ENCODE measurements at places on chromosomes 5 and 9. TPM values are rescaled to one million over a fixed set of nuclear protein-coding genes. Genes with fewer than 3 reads are reported as not detected.

The GBA2 gene
- total RNA-seq = 49.1 TPM

The DNM1 gene
- total RNA-seq = 0.40 TPM

The SMARCA2 gene
- total RNA-seq = 224 TPM

The AFAP1L1 gene
- total RNA-seq = not detected

DNA sequence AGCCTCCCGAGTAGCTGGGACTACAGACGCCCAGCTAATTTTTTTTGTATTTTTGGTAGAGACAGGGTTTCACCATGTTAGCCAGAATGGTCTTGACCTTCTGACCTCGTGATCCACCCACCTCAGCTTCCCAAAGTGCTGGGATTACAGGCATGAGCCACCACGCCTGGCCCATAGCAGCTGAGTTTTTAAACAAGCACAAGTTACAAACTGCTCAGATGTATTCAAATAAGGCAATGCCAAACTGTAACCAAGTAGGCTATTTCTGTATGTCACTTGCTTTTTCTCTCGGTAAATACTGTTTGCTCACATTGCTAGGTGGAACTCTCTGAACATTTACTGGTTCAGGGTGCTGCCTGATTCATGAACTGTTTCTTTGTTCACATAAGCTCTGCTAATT, 799.3 kb upstream of the NUDT12 start:
- H3K27me3 ChIP-seq = no peaks in the 10 kb centered on the region
- H3K4me1 ChIP-seq = no peaks in the 10 kb centered on the region
- no peak overlapping the region for H3K27ac ChIP-seq
- no peak for DNase-seq

DNA sequence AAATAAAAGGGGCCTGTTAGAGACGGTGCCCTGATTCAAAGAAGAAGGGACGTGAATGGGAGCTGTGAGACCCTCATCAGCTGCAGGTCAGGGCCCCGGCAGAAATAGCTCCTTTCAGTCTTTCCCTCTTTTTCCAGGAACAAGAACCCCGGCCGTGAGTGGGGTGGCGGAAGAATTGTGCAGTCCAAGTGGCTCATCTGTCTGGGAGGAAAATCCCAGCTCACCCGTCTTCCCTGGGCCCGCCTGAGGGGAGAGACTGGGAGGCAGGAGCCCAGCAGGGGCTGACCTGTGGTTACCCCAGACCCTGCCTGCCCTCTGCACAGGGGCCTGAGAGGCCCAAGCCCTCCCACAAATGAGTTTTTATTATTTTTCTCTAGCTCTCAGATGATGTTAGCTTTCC, 24.8 kb upstream of the CSF1R start:
- no peak overlapping the region for H3K4me3 ChIP-seq
- no peaks in the 10 kb centered on the region for H3K36me3 ChIP-seq
- H3K27ac ChIP-seq = no peak overlapping the region
- H3K4me1 ChIP-seq = peaks cover 6% of the 10 kb centered on the region
- no peak for DNase-seq

- no peaks in the 10 kb centered on the region for H3K36me3 ChIP-seq
- no peak overlapping the region for H3K4me3 ChIP-seq
- H3K4me1 ChIP-seq = peaks cover 5% of the 10 kb centered on the region
- no peak overlapping the region for H3K27ac ChIP-seq
Measured at GRCh38 chr9:87336407-87336806, 161.3 kb upstream of the DAPK1 start.

DNA sequence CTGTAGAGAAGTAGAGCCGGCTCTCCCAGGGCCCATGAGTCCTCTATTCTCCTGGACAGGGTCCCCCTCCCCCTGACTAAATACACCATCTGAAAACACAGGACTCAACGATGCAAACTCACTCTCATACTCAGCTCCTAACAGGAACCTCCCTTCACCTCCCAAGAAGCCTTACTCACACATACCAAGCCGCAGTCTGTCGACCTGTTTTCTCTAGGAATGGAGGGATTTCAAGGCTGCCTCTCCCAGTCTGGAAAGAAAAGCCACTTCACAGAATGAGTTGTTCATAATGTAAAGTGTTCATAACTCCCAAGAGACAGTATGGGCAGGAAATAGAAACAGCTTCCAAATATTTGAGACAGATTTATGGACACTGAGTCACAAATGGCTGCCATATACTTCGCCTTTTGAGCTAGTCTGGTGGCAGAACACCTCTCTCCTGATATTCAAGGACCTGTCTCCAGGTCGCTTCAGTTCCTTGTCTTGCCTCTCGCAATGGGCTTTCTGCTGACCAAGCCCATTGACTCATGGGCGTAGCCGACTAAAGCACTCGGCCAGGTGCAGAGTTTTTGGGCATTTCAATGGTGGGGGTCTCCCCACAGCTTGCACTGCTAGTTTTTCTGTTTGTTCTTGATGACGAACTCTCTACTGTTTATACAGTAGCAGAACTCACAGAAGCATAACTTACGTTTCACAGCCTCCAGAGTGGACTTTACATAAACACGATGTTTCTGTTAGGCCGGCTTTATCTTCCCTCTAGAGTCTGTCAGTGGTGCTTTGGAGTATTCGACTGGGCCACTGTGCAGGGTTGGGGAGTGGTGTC, 25.0 kb upstream of the IL17B start:
- no peak overlapping the region for H3K27ac ChIP-seq
- DNase-seq = no peak
- no peak overlapping the region for H3K4me3 ChIP-seq
- no peaks in the 10 kb centered on the region for H3K36me3 ChIP-seq
- H3K4me1 ChIP-seq = no peaks in the 10 kb centered on the region
- peaks cover 7% of the 10 kb centered on the region for H3K27me3 ChIP-seq

- no peak overlapping the region for H3K27ac ChIP-seq
- no peak for DNase-seq
- H3K27me3 ChIP-seq = peaks cover 16% of the 10 kb centered on the region
- H3K4me1 ChIP-seq = peaks cover 4% of the 10 kb centered on the region
- no peak overlapping the region for H3K4me3 ChIP-seq
Measured at GRCh38 chr9:99663856-99664255, 157.8 kb upstream of the NR4A3 start.

- H3K36me3 ChIP-seq = no peaks in the 10 kb centered on the region
- H3K27me3 ChIP-seq = no peaks in the 10 kb centered on the region
- DNase-seq = no peak
- H3K4me3 ChIP-seq = no peak overlapping the region
Measured at GRCh38 chr5:45741110-45741509, 44.9 kb upstream of the HCN1 start.

GRCh38 chr9:93332317-93332716, 119.2 kb upstream of the FAM120A start:
- H3K27ac ChIP-seq = no peak overlapping the region
- no peak overlapping the region for H3K4me3 ChIP-seq
- H3K27me3 ChIP-seq = peaks cover 14% of the 10 kb centered on the region
- no peaks in the 10 kb centered on the region for H3K4me1 ChIP-seq
- no peaks in the 10 kb centered on the region for H3K36me3 ChIP-seq

DNA sequence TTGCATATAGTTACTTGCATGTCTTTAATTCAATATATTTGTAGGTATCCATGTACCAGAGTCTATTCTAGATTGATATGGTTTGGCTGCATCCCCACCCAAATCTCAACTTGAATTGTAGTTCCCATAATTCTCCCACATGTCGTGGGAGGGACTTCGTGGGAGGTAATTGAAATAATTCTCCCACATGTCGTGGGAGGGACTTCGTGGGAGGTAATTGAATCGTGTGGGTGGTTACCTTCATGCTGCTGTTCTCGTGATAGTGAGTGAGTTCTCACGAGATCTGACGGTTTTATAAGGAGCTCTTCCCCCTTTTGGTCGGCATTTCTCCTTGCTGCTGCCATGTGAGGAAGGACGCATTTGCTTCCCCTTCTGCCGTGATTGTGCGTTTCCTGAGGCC, 16.5 kb downstream of the FBXL7 start:
- DNase-seq = no peak
- H3K27me3 ChIP-seq = no peaks in the 10 kb centered on the region
- H3K4me3 ChIP-seq = no peak overlapping the region
- no peaks in the 10 kb centered on the region for H3K36me3 ChIP-seq
- H3K4me1 ChIP-seq = no peaks in the 10 kb centered on the region

- no peak overlapping the region for H3K4me3 ChIP-seq
- peaks cover 18% of the 10 kb centered on the region for H3K4me1 ChIP-seq
- peak; percentile 70 for DNase-seq
- peaks cover 11% of the 10 kb centered on the region for H3K36me3 ChIP-seq
- no peak overlapping the region for H3K27ac ChIP-seq
Measured at GRCh38 chr9:135864447-135865049, 42.8 kb downstream of the CAMSAP1 start.

DNA sequence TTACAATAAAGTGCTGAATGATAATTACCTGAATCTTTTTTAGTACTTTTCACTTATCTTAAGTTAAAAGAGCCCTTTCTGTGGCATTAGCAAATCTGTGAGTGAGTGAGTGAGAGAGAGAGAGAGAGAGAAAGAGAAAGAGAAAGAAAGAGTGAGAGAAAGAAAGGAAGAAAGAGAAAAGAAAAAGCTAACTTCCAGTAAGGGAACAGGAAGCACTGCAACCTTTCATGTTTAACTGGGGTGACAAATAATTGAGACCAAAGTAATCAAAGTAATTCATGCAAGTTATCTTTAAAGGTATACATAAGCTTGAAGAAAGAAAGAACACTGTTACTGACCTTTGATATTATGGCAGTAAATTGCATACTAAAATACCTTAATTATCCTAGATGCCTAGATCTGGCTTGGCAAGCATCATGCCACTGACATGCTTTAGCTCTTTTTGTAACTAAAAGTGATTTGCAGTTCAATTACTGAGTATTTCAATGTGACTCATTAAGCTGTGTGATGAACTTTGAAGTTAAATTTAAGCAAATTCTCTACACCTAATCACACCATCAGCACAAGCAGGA, 21.7 kb downstream of the FEM1C start:
- no peak overlapping the region for H3K4me3 ChIP-seq
- H3K36me3 ChIP-seq = peaks cover 48% of the 10 kb centered on the region
- DNase-seq = no peak
- peak overlapping the region; percentile 50 for H3K27ac ChIP-seq
- no peaks in the 10 kb centered on the region for H3K27me3 ChIP-seq
- H3K4me1 ChIP-seq = peaks cover 17% of the 10 kb centered on the region

DNA sequence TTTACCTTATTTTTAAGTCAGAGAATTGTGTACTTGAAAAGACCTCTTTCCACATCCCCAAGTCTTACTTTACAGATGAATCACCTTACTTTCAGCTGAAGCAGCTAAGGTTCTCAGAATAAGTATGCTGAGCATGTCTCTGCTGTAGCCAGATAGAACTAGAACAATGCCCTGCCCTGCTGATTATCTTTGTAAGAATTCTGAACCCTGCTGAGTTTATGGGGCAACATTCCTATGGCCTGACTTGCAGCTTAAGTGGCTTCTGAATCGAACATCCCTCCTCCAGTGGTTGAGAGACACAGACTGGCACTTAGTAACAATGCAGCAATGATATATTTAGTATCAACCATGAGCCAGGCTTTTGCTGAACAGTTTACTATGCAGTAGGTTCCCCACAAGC, 592.0 kb upstream of the WWC1 start:
- no peaks in the 10 kb centered on the region for H3K27me3 ChIP-seq
- H3K4me1 ChIP-seq = no peaks in the 10 kb centered on the region
- no peak for DNase-seq
- H3K4me3 ChIP-seq = no peak overlapping the region
- H3K27ac ChIP-seq = no peak overlapping the region

All from activated CD4-positive, alpha-beta memory T cell treated with anti-CD3 and anti-CD28 coated beads, Interleukin-2, amount 10 ng/mL, durations not matched to agents 7 days and 5 days (primary cell).